Naive thymus-derived CD8-positive, alpha-beta T cell (primary cell): ENCODE measurements at places on chromosomes 4 and X.

DNA sequence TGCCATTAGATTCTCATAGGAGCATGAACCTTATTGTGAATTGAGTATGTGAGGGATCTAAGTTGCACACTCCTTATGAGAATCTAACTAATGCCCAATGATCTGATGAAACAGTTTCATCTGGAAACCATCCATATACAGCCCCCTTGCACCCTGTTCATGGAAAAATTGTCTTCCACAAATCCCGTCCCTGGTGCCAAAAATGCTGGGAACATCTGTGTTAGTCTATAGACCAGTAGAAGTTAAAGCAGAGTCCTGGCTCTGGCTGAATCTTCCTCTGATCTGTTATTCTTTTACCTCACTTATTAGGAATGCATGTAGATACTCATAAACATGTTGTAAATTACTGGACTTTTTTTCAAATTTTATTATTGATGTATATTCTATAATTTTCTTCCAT lies 29.2 kb downstream of the SULT1B1 start:
- no peak for DNase-seq

DNA sequence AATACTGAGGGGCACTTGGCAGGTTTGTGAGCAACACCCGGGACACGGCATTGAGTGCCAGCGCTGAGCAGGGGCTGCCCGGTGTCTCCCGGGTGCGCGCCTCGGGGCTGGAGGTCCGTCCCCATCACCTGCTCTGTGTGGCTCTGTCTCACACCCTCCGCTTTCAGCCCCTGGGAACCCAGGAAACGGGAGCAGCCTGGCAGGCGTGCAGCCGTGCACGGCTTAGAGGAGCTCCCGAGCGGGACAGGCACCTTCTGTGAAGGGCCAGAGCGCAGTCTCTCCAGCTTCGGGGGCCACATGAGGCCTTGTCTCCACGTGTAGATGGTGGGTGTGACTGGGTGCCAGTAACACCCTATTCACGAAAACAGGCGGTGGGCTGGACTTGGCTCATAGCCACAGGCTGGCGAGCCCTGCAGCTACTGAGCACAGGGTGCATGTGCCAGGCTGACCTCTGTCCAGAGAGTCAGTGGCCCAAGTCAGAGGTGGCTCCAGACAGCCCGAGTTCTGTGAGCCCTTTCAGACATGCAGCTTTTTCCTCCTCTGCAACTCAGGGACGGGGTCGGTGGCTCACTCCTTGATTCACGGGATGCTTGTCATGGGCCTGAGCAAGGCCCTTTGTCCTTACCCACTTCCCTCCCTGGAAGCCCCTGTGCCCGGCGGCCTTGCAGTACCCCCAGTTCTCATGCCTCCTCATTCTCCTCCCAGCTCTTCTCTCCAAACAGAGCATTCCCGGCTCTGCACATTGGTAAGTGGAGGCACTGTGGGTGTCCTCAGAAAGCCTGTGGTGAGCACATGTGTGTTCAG lies 23.5 kb downstream of the UVSSA start:
- DNase-seq: no peak

DNA sequence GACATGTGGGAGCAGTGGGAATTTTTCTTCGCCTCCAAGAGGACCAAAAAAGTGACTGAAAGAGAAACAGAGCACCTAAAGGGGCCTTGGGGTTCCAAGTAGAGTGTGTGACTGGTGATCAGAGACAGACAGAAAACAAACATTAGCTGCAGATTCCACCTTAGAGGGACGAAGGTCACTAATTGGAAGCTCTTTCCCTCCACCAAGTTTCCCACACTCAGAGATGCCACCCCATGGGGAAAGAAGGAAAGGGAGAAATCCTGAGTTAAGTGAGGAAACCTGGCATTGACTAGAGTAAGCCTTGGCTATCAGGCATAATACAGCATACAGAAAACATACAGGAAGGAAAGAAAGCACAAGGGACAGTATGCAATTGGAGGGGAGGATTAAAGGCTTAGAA lies 90.9 kb downstream of the HNRNPD start:
- no peak for DNase-seq

DNA sequence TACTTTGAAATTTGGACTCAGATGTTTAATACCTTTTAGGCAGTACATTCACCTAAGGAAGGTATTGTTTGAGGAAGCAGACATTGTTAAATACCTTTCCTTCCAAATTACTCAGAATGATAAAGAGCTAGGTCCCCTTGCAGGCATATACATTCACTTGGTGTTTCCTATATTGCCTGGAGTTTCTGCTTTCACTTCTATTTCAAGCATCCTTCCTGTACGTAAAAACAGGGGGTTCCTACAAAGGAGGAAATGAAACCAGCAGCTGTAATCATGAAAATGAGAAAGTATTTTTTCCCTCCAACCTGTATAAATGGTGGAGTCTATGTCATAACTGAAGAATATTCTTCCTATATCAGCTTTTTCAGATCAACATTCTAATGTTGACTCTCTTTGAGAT lies 90.4 kb upstream of the RASGEF1B start:
- DNase-seq: no peak

DNA sequence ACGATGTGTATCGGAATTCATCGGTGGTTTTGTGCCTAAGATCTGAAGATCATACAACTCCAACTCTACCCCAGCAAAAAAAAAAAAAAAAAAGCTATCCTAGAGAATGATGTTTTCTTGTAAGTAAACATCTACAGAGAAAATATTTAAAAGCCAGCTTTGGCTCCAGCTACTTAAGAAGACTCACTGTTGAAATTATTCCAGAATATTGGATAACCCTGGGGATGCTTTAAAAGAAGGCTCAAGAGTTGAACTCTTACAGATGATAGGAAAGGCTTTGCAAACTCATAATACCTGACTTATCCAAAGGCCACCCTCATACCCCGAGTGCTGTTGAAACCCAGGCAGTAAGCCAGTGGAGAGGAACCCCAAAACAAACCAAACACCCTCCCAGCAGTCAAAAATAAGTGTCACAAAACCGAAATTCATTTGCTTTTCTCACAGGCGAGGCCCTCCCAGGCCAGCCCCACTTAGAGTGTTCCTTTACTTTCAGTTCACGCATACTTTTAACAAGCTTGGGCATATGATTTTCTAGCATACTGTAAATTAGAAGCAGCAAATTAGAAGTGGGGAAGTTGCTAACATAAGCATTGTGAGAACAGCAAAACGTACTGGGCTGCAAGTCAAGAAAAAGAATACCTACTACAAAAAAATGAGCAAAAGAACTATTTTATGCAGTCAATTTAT lies 2.7 kb upstream of the AMELX start:
- DNase-seq: no peak

GRCh38 chr4:172898715-172899114 lies 269.9 kb upstream of the GALNT7 start:
- DNase-seq: no peak

GRCh38 chr4:3741217-3742011 lies 24.8 kb upstream of the ADRA2C start:
- no peak for DNase-seq

GRCh38 chr4:80878218-80878617 lies 152.3 kb upstream of the BMP3 start:
- DNase-seq: no peak

- no peak for DNase-seq
These were observed 42.6 kb downstream of the SULT1B1 start for GRCh38 chr4:69717778-69718177.

GRCh38 chr4:96675896-96676295 lies 836.0 kb downstream of the PDHA2 start:
- no peak for DNase-seq

- no peak for DNase-seq
These were observed 32.1 kb upstream of the SCML1 start for GRCh38 chrX:17705211-17705610.

- DNase-seq: no peak
These were observed 414.5 kb upstream of the ATOH1 start for GRCh38 chr4:93414041-93414550.

- DNase-seq: no peak
These were observed 189.9 kb upstream of the ANXA3 start for GRCh38 chr4:78361621-78362120.

GRCh38 chr4:41256740-41257256 lies at the start of gene UCHL1:
Gene UCHL1, plus strand, starts transcription at chr4:41256928. Its CDS starts 49 bp downstream, at chr4:41256977.
- DNase-seq: no peak

- no peak for DNase-seq
These were observed at the start of gene SERTM2 for GRCh38 chrX:111511477-111511876. Gene SERTM2, plus strand, starts transcription at chrX:111511645. Its CDS starts 7,213 bp downstream, at chrX:111518858.

DNA sequence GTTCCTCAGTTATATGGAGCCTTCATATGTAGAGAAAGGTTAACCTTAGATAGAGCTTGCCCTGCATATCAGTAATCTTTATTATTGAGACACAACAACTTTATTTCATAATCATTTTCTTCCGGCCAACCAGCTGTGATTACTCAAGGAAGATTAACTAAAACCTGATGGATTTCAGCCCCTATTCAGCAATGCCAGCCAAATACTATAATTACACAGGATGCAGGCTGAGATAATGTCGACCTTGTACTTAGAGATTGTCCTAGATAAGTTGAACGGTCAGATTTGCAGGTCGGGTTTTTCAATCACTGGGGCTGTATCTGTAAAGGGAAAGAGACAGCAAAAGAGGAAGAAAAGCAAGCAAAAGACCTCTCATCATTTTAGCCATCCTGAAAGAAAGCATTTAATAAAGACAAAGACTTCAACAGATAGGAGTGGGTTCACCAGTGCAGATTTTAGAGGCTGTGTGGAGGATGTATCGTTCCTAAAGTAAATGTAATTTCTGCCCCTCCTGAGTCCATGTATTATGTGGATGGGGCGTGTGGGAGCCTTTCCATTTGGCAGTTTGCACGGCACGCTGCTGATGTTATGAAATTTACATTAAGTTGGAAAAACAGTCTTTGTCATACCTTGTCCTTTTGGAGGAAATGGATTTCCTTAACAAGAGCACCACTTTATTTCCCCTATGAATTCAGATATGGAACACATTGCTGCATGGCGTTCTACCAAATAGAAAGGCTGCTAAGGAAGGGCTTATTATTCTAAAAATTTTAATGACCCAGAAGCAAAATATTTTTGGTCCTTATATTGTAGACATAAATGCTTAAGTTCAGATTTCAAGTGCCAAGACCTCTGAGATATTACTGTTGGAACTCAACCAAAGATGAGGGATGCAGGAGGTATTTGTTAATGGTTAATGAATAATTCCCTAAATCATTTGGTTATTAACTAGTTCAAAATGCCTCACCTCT lies 496.7 kb downstream of the SPRY1 start:
- DNase-seq: no peak
